ENCODE measurements at places on chromosomes 6 and 20. TPM values are rescaled to one million over a fixed set of nuclear protein-coding genes. Genes with fewer than 3 reads are reported as not detected.

C6orf163 gene
- total RNA-seq = 4.6 TPM

PRRT1 gene
- 0.14 TPM for total RNA-seq

DPPA5 gene
- not detected for total RNA-seq

HCK gene
- total RNA-seq = not detected

MPC1 gene
- 31.3 TPM for total RNA-seq

SPATS1 gene
- total RNA-seq = not detected

HNF4A gene
- total RNA-seq = not detected

SULF2 gene
- total RNA-seq = 41.2 TPM

SLC22A16 gene
- not detected for total RNA-seq

SDC4 gene
- 23.0 TPM for total RNA-seq

PNPLA1 gene
- not detected for total RNA-seq

WFDC12 gene
- total RNA-seq = not detected

Data from thoracic aorta endothelial cell (primary cell).